SJSA1 (cell line): ENCODE measurements at places on chromosomes 12 and 14.
A peak's percentile ranks its signal among the peaks of the same experiment; 100 is the strongest.

DNA sequence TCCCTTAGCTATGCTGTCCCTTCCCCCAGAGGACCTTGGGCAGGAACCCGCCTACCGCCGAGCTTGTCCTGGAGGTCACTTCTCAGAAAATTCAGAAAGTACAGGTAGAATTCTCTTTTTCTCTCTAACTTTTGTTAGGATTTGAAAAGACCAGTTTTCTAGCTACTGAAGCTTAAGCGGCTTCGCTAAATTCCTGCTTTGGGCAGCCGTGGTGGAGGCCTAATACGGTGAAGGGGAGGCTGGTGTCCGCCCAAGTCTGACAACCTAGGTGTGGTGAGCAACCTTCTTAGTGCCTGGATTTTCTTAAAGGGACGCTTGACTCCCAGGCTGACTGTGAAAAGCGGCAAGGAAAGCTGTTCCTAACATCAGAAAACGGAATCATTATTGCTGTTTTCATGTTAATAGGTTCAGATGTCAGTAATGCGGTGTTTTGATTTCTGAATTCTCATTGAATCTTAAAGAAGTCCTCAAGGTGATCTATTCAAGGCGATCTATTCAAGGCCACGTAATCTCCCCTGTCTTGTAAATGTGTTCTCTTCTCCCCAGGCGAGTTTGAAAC, 835 bp downstream of the FGD4 start:
- DNase-seq: no peak

GRCh38 chr12:111780166-111780565, 13.4 kb downstream of the ALDH2 start:
- no peak for DNase-seq

DNA sequence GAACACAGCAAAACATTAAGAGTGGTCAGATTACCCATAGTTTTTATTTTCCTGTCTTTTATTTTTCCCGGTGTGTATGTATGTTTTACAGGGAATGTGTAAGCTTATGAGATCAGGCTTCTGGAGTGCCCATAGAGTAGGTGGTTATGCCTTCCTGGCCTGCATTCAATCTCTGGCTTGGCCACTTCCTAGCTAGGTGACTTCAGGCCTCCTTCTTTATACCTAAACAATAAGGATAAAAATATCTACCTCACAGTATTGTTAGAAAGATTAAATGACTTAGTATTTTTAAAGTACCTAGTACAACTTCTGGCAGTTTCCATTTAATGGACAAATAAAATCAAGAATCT, 42.4 kb downstream of the ITPR2 start:
- DNase-seq: peak; percentile 15

DNA sequence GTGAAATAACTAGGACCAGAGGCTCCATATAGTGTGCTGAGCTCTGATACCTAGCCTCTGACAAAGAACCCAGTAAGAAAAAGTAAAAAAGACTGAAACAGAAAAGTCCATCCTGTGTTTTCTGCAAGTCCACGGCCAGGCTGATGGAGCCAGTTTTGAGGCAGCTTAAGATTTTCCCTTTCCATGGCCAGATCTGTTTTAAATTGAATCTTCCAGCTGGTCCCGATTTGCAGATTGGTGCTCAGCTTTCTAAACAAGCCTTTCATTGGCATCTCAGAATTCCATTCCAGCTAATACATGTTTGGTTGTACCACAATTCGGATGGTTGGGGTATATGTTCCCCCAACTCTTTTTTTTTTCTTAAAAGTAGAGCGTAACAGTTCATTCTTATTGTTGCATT, 152.0 kb downstream of the DACT1 start:
- DNase-seq: no peak

DNA sequence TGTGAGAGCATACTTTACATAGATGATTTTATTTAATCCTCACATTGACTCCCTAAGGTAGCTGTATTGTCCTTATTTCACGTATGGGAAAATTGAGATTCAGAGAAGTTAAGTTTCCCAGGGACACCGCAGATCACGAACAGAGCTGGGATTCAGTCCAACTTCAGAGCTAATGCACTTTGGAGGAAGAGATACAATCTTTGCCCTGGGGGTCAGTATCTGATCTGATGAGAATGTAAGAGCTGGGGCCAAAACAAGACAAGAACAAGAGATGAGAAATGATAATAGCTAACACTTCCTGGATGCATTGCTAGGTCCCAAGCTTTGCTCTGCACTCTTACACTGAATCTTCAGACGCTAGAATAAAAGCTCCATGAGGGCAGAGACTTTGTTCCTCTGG, 6.0 kb upstream of the CSAD start:
- no peak for DNase-seq

- no peak for DNase-seq
Measured at GRCh38 chr12:92926549-92926948, 2.5 kb downstream of the EEA1 start.

DNA sequence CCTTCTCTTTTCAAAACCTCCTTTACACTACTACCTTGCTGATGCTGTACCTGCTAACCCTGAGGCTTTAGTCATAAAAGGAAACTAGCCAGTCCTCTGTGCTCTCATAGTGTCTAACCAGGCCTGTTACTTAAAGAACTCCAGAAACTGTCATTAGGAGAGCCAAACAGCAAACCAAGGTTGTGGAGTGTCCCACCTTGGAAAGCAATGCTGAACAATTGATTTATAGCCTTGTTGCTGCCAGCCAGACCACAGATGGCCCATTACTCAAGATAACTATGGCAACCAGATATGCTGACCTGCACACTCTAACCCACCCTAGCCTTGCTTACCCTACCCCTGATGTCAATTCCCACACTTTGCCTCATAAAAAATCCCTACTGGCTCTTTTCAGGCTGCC, 26.5 kb upstream of the BCAT1 start:
- no peak for DNase-seq

DNA sequence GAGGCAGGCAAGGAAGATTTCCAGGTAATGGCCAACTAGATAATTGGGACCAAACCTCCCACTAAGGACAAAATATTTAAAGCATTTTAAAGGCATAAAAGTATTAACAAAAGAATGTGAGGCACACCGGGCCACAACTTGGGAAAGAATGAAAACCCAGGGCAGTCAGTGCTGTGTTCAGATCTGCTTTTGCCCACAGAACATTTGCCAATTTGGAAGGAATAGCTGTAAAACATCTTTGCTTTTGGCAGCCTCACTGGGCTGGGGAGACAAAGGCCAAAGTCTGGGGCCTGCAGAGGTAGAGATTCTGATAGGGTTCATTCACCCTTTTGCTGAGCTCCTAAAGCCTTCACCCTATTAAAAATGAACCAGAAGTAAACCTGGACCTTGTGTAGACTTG, 82.3 kb downstream of the SYNE3 start:
- DNase-seq: no peak

GRCh38 chr12:103327676-103328075, 168.1 kb downstream of the C12orf42 start:
- DNase-seq: no peak

GRCh38 chr12:12240662-12241340, 26.0 kb downstream of the LRP6 start:
- DNase-seq: no peak

- DNase-seq: no peak
Measured at GRCh38 chr12:22130671-22131070, 84.7 kb downstream of the CMAS start.

DNA sequence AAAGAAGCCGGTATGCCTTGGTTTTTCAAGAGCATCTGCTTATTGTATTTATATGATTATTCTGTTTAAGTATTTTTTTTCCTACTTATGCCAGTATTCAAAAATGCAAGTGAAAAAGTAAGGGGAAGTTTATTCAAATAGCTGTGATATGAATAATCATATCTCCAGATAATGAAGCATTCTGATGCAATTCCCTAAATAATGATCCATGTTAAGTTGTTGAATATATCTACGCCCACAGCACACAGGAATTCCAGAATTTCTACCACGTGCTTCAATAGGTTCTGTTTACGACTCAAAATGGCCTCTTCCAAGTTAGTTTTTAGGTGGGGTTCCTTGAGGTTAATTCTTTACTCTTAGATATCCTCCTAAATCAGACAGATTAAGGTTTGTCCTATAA, 208.3 kb downstream of the NAV3 start:
- DNase-seq: no peak

- DNase-seq: no peak
Measured at GRCh38 chr12:75658901-75659823, 147.8 kb upstream of the KRR1 start.

DNA sequence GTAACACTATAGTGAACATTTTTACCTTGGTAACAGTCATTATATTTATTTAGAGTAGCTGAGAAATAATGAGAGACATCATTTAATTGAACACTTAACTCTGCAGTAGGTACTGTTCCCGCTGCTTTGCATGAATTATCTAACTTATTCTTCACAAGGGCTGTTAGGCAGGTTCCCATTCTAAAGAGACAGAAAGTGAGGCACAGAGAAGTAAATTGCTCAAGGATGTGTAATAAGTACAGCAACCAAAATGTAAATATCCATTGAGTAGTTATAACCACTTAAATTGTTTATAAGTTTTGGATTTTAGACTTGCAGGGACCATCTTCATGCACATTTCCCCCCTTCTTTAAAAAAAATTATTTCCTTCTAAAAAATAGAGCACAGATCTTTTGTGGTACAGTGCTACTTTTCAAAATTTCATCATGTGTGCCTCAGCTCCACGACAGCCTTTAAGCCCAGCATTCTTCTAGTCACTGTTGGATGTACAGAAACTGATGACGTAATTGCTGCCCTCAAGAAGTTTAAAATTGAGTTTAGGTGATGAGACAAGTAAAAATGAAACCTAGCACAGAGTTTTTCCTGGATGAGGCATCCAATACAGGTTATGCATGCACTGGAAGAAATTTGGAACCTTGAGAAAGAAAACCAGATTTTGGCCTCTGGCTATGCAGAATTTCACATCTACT, 6.0 kb upstream of the MANSC4 start:
- peak; percentile 69 for DNase-seq

DNA sequence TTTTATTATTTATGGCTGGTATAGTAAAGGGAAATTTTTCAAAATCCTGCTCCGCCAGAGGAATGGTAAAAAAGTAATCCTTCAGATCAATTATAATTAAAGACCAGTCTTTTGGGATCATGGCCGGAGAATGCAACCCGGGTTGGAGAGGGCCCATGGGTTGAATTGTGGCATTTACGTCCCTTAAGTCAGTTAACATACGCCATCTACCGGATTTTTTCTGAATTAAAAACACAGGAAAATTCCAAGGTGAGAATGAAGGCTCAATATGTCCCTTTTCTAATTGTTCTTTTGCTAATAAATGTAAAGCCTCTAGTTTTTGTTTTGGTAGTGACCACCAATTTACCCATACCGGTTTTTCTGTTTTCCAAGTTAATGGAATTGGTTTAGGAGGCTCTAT, 602.8 kb downstream of the ALG10 start:
- DNase-seq: no peak

DNA sequence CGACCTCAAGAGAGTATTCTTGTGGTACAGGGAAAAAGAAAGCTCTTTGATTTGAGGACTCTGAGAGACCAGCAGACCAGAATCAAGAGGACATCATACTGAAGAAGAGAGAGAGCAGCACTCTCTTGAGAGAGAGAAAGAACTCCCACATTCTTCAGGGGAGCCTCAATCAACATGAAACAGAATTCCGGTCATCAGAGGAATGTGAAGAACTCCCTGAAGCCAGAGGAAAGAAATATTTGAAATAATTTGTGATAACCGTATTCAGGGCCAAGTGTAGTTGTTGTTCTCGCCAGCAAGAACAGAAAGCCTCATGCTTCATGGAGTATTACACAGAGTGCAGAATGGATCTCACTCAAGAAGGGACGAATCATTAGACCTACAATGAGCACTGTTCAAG, 363.8 kb upstream of the TMEM132C start:
- DNase-seq: peak; percentile 85

GRCh38 chr14:49886523-49886922, 6.4 kb upstream of the ARF6 start:
- no peak for DNase-seq

- no peak for DNase-seq
Measured at GRCh38 chr14:79781882-79782281, 429.4 kb downstream of the DIO2 start.

DNA sequence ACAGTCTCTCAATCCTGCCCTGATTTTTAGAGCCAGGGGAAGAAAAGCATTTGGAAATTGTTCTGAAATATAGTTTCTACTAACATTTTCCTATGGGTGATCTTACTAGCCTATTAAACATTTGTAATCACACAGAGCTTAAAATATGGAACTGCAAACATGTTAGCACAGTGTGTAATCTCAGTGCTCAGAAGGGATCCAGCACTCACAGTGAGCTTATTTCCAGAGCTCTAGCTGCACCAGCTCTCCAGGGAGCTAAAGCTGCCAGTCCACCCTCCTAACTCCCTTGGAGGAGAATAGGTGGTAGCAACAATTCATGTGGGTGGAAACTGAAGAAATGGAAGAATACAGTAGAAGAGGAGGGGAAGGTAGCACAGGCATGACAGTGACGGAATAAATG, 64.9 kb upstream of the SYT1 start:
- DNase-seq: no peak

DNA sequence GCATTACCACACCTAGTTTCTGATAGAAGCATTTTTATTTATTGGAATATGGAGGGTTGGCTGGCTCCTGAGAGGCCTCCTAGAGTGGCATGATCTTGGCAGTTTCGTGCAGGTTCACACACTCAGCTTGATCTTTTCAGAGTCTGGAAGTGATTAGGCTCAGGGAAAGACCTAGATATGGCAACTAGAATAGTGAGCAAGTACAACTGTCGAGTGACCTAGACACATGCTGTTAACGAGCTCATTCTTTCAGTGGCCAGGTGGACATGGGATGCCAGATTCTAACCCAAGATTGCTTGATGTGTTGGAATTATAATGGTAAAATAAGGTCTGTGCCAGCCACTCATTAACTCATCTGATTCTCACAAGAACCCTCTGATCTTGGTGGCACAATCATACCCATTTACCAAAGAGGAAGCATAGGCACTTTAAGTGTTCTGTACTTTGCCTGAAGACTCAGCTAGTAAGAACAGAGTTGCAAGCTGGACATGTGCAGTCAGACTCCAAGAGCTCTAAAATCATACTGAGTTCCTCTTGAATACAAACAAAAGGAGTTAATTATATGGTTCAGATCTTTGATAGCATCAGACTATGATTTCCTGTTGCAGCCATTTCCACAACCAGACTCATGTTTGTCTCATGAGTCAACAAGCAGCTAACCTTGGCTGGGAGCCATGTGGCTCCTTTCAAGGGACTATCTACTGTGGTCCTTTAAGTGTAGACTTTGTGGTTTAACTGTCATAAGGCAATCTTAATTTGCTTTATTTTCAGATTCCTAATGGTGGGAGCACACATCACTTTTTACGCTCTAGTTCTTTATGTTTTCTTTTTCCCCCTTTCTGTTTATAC, 144.2 kb downstream of the PLEKHA5 start:
- peak; percentile 97 for DNase-seq

DNA sequence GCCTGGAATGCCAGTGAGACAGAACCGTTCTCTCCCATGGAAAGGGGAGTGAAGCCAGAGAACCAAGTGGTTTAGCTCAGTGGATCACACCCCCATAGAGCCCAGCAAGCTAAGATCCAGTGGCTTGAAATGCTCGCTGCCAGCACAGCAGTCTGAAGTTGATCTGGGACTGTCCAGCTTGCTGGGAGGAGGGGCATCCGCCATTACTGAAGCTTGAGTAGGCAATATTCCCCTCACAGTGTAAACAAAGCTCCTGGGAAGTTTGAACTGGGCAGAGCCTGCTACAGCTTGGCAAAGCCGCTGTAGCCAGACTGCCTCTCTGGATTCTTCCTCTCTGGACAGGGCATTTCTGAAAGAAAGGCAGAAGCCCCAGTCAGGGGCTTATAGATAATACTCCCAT, 374.3 kb upstream of the DCN start:
- DNase-seq: no peak

GRCh38 chr14:20668969-20669368, 15.4 kb upstream of the RNASE4 start:
- DNase-seq: no peak

- DNase-seq: no peak
Measured at GRCh38 chr14:75064205-75064567, 362 bp upstream of the ACYP1 start.

GRCh38 chr12:112236386-112236785, 111.0 kb downstream of the TRAFD1 start:
- no peak for DNase-seq
